ENCODE measurements at places on chromosomes 13 and 19.
A peak's percentile ranks its signal among the peaks of the same experiment; 100 is the strongest.

DNA sequence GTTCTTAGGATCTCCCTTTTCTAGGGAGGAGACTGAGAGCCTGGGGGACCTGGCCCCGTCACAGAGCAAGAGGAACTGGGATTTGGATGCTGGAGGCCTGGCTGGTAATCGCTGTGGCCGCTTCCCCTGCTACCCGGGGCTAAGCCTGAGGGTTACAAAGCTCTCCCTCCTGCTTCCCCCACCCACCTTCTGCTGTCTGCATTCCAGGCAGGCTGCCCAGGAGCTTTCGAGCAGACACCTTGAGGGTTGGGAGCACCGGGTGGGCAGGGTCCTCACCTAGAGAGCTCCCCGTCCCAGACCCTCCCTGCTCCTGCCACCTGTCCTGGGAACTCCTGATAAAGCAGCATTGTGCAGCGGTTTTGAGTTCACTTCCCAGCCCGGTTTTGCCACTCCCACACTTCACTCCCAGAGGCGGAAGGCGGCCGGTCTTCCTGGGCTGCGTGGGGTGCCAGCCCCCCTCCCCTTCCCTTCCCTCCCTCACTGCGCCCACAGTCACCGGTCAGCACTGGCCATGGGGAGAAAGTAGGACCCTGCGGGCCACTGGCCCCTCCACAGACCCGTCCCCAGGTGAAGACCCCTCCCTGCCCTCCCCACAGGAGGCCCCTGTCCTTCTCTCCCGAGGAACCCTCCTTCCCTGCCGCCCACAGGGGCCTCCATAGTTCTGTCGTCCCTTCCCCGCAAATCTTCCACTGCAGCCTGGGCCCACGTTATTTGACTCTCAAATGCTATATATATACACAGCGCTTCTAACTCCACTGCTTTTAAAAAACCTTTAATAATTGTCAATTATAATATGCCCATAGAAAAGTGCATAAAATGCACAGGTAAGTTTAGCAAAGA lies 8.1 kb downstream of the PAK4 start:
- no peak for DNase-seq

DNA sequence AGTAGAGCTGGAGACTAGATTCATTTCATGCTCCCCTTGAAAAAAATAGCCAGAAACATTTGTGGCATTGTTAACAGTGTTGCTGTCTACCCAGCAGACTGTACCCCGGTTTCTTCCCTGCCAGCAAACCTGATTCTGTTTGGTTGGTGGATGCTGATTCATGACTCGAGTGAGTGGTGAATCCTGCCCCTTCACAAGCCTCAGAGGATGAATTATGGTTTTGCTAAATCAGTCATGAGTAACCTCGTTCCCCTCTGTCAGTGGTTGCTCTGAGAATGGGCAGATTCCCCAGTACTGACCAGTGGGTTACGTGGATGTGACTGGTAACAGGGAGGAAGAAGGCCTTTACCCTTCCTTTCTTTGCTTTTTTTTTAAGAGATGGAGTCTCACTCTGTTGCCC lies 10.1 kb downstream of the NLRP12 start:
- no peak for DNase-seq

- no peak for DNase-seq
These were observed 5.2 kb downstream of the DAND5 start for GRCh38 chr19:12974301-12975220.

DNA sequence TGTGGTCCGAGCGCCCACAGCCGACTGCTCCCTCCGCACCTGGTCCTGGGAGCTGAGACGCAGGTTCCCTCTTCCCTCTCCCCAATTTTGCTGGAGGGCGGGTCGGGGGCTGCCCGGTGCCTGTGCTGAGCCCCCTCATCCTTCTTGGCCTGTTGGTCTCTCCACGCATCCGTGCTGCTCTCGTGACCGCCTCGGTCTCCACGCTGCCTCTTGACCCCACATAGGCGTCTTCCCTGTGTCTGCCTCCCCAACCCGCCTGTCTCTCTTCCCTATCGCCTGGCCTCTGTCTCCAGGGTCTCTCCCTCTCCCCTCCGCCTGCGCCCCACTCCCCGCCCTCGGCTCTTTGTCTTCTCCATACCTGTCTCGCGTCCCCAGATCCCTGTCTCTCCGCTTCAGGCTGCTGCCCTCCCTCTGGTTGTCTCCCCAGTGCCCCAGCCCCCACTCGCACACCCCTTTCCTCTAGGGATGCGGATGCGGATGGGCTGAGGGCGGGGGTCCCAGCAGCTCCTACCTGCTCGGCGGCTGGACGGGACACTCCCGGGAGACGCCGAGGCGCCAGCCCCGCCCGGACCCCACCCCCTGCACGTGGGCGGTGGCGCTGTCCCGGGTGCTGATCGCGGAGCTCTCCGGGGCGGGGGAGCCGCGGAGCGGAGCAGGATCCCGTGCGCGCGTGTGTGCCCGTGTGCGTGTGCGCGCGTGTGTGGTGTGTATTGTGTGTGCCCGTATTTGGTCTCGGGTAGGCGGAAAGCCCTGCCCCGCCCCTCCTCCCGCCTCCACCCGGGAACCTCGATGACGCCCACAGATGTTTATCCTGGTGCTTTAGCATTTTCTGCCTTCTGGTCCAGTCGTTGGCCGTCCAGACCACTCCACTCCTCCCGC lies at the start of gene SYT5:
TSS of gene SYT5 (minus strand) at position 684 of the 879 bp plus-strand sequence. CDS start 1,248 bp downstream, outside the sequence.
- DNase-seq: no peak

GRCh38 chr13:109426690-109426990 lies 359.7 kb downstream of the IRS2 start:
- DNase-seq: no peak

- DNase-seq: no peak
These were observed 21.5 kb upstream of the FOSB start for GRCh38 chr19:45446295-45446694.

DNA sequence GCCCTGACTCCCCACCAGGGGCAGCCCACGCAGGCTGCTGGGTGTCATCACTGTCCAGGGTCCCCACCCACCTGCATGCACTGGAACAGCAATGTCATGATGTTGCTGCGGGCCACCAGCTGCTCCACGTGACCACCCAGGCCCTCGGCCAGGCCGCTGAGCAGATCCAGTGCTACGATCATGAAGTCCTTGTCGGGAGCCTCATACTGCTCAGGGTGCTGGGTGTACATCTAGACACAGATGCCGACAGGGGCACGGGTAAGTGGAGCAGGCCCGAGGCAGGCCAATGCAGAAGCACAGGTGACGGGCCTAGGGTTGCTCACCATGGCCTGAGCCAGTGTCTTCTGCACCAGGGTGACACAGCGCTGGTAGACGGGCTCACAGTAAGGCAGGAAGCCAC lies 8.7 kb upstream of the FBXW9 start:
- no peak for DNase-seq

DNA sequence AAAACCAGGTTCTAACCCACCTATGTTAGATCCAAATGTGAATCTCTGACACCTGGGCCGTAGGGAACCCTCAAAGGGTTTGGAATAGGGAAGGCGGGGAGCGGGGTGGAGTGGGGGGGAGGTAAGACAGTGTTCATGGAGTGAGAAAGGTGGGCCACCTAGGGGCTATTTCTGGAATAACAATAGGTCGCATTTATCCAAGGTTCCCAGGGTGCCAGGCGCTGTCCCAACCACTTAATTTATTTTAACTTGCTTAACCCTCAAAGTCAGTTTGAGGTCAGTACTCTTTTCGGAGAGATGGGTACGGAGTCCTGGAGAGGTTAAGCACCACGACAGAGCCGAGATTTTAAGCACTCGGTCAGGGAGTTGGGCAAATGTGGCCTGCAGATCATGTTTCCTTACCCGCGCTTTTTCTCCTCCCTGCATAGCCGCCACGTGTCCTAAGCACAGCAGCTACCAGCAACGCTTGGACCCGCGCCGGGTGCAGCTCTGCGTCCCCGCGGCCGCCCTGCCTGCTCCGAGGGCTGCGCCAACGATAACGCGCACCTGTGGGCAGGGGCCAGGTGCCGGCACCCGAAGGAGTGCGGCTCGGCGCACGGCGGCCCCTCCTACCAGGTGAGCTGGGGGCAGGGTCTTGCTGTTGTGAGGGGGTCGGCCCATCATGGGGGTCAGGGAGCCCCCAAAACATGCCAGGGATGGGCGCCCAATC lies 25.0 kb upstream of the FXYD3 start:
- DNase-seq: peak; percentile 4

- no peak for DNase-seq
These were observed 1.3 kb downstream of the B3GNT3 start for GRCh38 chr19:17796013-17796837.

- no peak for DNase-seq
These were observed 439.1 kb upstream of the ZNF507 start for GRCh38 chr19:31906111-31906871.

DNA sequence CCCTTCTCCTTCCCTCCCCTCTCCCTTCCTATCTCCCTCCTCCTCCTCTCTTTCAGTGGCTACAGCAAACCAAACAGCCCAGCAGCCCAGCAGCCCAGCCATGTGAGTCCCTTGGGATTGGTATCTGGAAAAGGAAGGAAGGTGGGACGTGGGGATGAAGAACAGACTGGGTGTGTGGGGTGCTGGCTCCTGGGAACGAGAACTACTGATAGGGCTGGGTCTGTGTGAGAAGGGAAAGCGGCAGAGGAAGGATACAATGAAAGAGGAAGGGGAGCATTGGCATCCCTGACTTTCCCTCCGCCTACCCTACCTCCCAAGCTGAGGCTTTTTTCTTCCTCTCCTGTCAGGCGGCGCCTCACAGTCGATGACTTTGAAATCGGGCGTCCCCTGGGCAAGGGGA lies 863 bp downstream of the AURKC start:
- no peak for DNase-seq

DNA sequence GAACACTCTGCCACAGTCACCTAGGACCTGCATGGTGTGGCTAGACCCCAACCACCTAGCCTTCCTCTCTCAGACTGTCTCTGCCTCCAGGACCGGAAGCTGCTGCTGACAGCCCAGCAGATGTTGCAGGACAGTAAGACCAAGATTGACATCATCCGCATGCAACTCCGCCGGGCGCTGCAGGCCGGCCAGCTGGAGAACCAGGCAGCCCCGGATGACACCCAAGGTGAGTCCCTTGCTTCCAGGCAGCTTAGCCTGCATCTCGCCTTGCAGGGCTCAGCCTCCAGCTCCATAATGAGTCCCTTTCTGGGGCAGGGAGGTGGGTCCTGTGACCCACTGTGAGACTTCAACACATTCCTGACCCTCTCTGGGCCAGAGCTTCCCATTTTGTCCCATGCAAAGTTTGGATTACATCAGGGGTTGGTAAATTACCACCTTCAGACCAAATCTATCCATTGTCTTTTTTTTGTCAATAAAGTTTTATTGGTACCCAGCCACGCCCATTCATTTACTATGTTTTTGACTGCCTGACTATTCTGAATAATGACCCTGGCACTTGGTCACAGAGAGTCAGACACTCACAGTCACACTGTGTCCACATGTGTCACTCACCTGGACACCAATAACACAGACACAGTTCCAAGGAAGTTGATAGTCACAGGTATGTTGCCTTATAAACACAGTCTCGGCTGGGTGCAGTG lies 13.4 kb downstream of the PKN1 start:
- no peak for DNase-seq

DNA sequence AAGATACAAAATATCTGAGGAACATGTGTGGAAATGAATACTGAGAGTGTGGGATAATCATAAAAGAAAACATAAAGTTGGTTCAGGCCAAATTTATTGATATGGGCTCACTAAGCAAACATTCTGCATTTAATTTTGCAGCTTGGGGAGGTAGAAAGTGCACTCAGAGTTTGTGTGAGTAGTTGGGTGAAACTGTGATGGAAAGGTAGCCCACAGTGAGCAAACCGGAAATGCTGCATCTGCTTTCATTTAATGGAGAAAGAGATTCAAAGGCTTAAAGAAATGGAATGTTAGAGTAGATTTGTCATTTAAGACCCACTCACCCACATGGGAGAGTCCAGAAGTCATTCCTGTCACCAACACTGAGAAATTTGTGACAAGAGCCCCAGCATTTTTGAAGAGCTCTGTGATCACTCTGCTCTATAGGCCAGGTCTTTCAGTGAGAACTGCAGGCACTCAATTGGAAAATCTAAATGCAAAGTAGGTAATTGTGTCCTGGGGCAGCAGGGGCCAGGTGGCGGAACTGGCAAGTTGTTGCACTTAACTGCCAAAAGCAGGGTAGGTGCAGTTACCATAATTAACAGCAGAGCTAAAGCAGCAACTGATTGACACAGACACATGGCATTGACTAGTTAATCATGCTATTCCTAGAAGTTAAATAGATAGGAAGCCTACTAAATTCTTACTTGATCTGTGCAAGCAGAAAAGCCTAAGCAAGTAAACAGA lies 1228.3 kb upstream of the PCDH20 start:
- DNase-seq: no peak

- DNase-seq: no peak
These were observed 5.9 kb downstream of the WIZ start for GRCh38 chr19:15443838-15444237.
